Activated CD4-positive, alpha-beta memory T cell treated with anti-CD3 and anti-CD28 coated beads, Interleukin-2, amount 10 ng/mL, durations not matched to agents 7 days and 5 days (primary cell): ENCODE measurements at places on chromosomes 13 and 19.

DNA sequence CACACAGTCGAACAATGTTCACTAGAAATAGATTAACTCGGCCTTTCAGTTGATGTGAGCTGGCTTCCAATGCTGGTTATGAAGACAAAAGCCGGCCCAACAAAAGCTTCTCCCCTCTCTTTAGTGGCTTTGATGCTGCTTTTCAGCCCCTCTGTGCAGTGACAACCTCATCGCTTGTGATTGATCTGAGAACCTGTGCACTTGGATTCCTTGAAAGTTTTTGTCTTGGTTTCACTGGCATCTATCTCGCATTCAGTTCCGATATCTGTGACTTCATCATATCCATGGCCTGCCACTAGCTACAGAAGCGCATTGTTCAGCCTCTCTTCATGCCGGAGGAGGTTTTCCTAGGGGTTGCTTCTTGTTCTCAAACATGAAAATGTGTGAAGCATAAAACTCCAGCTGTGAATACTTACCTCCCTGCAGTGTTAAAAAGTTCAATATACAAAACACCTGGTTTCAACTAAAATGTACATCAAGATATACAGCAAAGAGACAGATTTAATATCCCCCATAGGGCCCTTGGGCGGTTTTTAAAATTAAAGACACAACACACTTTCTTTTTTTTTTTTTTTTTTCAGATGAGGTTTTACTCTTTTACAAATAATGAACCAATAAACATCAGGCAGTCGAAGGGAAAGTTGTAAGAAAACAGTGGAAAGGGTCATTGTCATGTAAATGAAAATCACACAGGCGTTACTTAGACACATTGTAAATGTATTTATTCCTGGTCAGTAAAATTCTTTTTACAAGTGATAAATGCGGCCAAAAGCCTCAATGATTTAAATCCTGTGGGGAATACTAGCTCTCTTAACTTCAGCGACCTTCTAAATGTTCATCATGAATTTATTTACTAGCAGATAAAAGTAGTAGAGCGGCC lies 1252.8 kb downstream of the EFNB2 start:
- no peak for DNase-seq

GRCh38 chr19:27846944-27847343 lies 1366.0 kb downstream of the UQCRFS1 start:
- DNase-seq, result no peak

DNA sequence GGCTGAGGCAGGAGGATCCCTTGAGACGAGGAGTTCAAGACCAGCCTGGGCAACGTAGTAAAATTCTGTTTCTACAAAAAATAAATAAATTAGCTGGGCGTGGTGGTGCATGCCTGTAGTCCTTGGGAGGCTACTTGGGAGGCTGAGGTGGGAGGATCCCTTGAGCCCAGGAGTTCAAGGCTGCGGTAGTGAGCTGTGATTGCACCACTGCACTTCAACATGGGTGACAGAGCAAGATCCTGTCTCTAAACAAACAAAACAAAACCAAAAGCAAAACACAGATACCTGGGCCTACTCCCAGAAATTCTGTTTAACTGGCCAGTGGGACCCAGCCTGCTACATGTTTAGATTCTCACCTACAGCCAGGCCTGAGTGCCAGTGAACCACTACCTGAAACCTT lies 74.6 kb upstream of the MEDAG start:
- no peak for DNase-seq

DNA sequence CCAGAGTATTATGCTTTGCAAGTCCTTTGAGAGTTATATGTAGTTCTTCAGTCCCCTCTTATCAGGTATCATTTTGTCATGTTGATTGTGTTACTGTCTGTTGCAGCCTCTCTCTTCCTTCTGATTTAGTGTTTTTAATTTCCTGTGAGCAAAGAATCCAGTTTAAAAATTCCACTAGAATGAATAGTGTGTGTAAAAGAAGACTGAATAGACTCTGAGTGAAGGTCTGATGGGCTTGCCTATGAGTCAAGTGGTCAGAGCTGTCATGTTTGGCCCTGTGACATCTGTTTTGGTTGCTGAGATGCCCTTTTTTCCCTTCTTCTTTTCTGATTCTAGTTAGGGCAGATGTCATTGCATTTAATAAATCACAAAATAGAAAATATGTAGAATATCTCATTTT lies 23.3 kb upstream of the KCTD4 start:
- no peak for DNase-seq

GRCh38 chr13:46168341-46168740 lies 13.6 kb downstream of the LCP1 start:
- DNase-seq, result no peak

DNA sequence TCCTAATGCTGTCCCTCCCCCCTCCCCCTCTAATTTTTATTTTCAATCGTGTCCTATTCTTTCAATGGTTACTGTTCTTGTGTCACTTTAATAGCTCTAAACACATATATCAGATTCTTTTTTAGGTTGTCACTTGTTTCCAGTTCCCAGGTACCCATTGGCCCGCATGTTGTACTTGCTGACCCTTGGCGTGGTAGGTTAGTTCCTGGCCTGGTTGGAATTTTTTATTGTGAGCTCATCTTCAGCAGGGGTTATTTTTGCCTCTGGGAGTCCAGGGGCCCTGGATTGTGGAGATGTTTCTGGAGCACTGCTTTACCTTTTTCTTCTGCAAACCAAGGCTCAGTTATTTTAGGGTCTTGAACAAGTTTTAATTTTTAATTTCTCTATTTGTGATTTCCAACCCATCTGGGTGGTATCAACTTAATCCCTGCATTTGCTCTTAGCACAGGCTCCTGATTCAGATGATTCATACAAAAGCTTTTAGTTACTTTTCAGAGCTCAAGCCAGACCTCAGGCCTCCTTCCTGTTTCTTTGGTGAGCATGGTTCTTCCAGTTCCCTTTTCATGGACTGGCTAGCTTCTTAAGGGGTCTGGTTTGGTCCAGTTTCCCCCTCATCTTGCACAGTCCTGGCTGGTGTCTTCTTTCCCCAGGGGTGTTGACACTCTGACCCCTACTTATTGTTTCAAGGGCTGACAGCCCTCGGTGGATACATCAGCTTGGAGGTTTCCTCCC lies 220.5 kb downstream of the TM9SF2 start:
- DNase-seq, result no peak

- peak; percentile 7 for DNase-seq
Observed at GRCh38 chr13:113902986-113903775, 39.3 kb upstream of the GAS6 start.

DNA sequence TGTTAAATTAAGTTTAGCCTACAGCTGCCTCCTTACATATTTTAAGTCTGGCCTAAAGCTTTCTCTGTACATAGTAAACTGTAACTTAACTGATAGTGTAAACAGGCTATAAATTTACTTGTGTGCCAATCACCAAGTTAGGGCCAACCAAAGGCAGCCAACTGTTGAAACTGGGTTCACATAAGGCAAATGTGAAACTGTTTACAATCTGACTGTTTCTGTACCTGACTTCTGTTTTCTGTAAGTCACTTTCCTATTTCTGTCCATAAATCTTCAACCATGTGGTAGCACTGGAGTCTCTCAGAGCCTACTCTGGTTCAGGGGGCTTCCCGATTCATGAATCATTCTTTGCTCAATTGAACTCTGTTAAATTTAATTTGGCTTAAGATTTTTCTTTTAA lies 103.1 kb downstream of the RAP2A start:
- no peak for DNase-seq

DNA sequence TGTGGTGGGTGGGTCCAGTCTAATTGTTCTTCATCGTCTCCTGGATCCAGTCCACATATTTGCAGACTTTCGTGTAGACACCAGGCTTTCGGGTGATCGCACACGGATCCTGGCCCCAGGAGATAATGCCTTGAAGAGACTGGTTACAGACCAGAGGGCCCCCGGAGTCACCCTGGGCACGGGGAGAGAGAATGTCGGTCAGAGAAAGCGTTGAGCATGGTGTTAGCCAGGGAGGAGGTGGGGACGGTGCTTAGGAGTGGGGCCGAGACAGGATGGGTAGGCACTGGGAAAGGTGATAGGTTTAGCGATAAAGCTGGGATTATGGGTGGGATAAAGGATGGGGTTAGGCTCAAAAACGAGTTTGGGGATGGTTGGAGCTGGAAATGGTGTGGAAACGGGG lies 3.0 kb upstream of the KLK10 start:
- no peak for DNase-seq

DNA sequence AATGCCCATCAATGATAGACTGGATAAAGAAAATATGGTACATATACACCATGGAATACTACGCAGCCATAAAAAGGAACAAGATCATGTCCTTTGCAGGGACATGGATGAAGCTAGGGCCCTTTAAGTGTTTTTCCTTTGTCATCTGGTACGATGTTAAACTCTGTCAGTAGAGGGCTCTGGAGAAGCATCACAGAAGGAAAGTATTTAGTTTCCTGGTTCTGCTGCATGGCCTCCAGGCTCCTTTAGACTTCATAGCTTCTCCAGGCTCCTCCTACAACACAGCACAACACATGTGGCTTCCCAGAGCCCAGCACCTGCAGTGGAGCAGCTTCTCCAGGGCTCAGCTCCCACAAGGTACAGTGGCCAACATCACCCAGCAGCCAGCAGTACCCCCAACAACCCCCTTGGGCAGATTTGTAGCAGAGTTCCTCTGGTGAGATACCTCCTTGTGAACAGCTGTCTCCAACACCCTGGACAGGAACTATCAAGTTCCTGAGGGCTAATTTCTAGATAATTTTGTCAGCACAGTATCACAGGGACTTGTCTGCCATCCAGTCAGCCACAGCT lies 63.4 kb downstream of the KCTD12 start:
- DNase-seq, result no peak

GRCh38 chr13:77846173-77846572 lies 72.5 kb downstream of the EDNRB start:
- DNase-seq, result no peak

GRCh38 chr19:45668342-45668871 lies 386 bp downstream of the GIPR start:
- DNase-seq, result peak; percentile 35

GRCh38 chr19:5017235-5017634 lies 48.3 kb downstream of the KDM4B start:
- no peak for DNase-seq

DNA sequence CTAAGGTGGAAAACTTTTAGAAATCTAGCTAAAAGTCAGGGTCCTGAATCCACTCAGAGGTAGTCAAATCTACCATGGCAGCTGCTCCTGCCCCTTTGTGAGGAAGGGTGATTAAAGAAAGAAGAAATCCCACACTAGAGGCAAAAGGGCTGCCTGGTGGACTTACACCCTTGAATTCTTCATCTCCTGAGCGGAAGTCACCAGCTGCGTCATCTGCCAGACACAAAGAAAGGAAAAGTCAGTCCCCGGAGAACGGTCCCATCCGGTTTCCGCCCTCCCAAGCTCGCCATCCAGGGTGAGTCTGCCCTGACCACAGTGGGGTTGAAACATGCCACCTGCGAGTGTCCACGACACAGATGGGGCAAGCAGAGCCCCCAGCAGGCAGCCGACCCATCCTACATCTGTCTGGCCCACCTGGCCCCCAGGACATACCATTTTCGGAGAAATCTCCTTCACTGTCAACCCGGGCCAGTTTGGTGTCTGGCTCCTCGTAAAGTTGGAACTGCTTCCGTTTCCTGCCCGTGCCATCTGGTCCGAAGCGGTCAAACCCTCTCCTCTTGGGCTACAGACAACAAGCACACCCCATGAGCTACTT lies 7.7 kb downstream of the AKAP8 start:
- no peak for DNase-seq

- DNase-seq, result no peak
Observed at GRCh38 chr19:14093117-14093823, 2.7 kb upstream of the SAMD1 start.

DNA sequence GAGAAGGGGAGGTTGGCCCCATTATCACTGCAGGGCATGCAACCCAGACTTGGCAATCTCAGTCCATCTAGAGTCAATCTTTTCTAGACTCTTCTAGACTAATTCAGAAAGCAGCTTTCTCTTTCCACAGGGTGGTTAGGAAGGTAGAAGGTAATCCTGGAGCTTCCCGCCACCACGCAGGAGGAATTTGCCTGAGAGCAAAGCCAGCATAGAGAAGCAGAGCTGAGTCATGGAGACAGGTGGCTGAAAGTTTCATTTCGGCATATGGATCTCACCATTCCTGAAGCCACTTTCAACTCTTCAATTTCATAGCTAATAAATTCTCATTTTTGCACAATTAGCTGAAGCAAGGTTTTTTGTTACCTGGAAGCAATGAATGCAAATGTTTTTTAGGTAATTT lies 29.0 kb upstream of the FFAR2 start:
- no peak for DNase-seq

GRCh38 chr13:49146950-49147355 lies 73.2 kb upstream of the MLNR start:
- DNase-seq, result no peak

GRCh38 chr13:24866488-24866887 lies 102.5 kb downstream of the RNF17 start:
- DNase-seq, result no peak

- DNase-seq, result peak; percentile 70
Observed at GRCh38 chr19:1259876-1260748, 9.0 kb upstream of the CIRBP start.

GRCh38 chr13:22690756-22691155 lies 490.0 kb upstream of the SGCG start:
- DNase-seq, result no peak

- DNase-seq, result no peak
Observed at GRCh38 chr19:35860436-35860817, 3.7 kb downstream of the KIRREL2 start.

DNA sequence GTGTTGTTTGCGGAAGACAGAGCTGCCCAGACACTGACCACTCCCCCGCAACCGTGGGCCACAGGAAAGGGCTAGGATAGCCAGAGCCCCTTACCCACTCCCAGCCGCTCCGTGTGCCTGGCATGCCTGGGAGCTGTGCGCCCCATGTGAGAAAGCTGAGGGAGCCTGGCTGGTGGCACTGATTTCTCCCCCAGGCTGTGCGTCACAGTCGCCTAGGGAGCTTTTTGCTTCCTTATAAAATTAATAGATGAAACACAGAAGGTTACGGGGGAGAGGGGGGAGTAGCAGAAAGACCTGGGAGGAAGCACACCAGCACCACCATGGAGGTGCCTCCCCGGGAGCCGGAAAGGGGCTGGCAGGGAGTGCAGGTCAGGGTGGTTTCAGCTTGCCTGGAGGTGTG lies 24.7 kb downstream of the DPF1 start:
- DNase-seq, result no peak

DNA sequence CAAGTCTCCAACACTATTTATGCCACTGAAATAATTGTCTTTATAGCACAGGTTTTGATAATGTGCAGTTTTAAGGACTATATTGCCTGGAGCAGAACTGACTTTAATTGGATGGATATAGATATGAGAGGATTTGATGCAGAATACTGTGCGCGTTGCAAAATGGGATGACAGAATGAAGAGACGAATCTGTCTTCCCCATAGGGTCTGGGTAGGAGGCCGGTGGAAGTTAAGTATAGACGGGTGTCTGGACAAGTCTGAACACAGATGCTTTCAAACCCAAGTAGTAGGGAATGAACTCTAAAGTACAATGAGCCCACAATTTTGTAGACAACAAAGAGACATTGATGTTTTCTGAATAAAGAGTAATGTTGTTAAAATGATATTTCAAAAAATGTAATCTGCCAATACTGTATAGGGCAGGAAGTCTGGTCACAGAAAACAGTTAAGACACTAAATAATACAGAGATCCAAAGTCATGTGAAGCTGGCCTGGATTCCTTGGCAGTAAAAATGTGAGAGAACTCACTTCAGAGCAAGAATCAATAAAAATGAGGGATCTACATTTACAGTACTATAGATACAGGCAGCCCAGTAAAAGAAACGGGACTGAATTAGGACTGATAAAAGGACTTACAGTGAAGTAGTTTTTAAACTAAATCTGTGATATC lies 125.5 kb downstream of the ENOX1 start:
- DNase-seq, result no peak
